ENCODE measurements at places on chromosomes 13 and 19.

DNA sequence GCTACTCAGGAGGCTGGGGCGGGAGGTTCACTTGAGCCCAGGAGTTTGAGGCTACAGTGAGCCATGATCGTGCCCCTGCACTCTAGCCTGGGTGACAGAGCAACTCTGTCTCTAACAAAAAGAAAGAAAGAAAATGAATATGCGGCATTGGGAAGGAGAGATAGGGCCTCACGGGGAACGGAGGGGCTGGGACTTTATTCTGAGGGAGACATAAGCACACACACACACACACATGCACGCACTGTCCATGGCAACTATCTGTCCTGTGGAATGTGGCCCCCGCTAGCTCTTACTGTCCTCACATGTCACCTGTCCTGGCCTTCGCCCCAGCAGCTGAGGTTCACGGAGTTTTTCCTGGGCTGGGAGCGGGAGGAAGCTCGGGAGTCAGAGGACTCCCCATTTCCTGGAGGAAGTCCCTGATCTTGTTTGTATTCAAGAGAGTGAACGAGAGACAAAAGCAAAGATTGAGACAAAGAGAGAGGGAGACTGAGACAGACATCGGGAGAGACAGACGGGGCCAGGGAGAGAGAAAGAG is 654 bp downstream of the STAP2 start:
- DNase-seq, result no peak

GRCh38 chr13:51584731-51585672 is 740 bp downstream of the WDFY2 start:
- peak; percentile 45 for DNase-seq

DNA sequence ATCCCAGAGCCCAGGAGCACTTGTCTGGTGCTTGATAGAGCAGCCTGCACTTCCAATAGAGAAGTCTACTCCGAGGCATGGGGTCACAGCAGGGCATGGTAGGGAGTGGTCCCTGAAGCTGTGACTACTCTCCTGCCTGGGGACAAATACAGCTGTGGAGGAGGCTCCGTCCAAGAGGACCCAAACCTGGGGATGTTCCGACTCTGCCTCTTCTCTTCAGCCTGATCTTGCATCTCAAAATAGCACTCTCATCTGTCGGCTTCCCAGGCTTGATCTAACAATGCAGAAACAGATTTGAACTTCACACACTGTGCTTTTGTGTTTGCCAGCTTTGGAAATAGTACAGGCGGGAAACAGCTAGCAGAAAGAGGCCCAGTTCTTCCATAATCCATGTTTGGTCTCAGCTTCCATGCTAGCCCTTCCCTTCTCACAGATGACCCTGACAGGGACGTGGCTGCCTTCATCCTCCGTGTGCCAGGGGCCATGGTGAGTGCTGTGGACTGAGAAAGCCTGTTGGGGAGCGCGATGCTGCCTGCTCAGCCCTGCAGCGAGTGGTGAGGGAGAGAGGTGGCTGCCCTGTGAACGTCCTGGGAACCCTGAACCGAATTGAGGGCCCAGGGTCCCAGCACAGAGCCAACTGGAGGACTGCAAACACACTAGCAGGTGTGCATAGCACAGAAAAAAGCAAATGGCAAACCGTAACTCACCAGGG is 150.3 kb upstream of the GPR12 start:
- no peak for DNase-seq

GRCh38 chr13:49533591-49534269 is 38.0 kb downstream of the PHF11 start:
- no peak for DNase-seq

GRCh38 chr19:1503089-1503924 is 9.5 kb downstream of the ADAMTSL5 start:
- DNase-seq, result peak; percentile 56

- DNase-seq, result no peak
Measured at GRCh38 chr19:1648459-1648849, 4.0 kb downstream of the TCF3 start.

GRCh38 chr13:39760521-39760920 is 105.1 kb downstream of the COG6 start:
- no peak for DNase-seq

DNA sequence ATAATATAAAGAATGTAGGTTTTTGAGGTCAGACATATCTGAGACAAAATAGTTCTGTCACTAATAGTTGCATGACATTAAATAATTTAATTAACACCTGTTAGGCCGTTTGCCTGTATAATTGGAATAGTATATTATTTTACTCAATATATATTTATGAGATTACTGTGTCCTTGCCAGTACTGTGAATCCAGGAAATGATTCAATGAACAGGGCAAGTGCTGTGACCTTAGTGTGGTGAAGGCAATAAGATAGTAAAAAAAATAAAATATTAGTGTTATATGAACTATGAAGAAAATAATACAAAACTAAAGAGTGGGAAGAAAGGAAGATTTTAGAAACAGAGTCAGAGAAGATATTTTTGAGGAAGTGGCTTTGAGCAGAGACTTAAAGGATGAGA is 403.7 kb downstream of the PCDH9 start:
- no peak for DNase-seq

DNA sequence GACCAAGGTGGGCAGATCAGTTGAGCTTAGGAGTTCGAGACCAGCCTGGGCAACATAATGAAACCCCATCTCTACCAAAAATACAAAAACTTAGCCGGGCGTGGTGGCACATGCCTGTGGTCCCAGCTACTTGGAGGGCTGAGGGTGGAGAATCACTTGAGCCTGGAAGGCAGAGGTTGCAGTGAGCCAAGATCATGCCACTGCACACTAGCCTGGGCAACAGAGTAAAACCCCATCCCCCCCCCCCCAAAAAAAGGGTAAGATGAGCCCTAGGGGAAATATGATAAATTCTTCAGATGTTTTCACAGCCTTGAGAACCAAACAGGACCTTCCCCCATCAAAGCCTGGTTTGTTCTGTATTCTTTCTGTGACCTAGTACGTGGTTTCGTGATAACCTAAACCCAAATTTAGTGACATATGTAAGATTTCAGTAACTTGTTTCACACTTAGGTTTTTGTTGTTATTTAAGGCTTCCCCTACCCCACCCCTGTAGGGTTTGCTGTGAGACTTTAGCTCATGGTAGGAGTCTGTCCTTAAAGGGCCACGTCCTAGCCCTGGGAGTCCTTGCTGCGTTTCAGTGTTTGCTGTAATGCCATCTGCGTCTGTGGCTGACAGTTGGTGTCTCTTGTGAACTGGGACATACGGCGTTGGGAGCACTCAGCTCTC is 49.6 kb downstream of the MYO9B start:
- peak; percentile 61 for DNase-seq

GRCh38 chr19:1294688-1295087 is 9.0 kb downstream of the EFNA2 start:
- DNase-seq, result no peak

DNA sequence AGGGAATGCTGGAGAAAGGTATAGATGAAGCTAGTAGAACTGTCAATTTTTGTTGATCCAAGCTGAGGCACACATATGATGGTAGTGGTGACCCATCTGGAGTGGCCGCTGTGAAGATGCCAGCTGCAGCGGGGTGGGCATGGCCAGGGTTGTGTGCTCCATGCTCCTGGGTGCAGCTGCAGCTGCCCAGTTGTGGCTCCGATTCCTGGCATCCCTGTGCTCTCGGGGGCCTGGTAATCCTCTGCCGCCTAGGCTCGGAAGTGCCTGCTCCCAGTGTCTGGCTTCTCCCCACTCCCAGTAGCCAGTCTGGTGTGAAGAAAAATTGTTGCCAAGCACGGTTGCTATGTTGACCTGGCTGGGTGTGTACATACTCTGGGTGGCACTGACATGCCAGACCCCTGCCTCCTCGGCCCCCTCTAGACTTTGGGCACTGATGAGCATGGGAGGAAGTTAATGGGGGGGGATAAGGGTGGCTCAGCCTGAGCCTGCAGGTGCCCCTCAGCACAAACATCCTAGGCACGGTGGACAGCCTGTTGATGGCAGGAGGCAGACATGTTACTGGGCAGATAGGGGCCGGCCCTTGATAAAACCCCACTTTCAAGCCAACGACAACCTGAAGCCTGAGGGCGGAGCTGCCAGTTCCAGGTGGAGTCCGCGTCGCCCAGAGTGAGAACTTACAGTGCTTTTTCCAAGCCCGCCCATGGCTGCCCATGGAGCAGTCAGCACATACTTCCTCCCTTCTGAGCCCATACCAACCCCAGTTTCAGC is 1400.7 kb downstream of the PCDH9 start:
- DNase-seq, result no peak

- no peak for DNase-seq
Measured at GRCh38 chr19:13117176-13117771, 734 bp upstream of the TRMT1 start.

DNA sequence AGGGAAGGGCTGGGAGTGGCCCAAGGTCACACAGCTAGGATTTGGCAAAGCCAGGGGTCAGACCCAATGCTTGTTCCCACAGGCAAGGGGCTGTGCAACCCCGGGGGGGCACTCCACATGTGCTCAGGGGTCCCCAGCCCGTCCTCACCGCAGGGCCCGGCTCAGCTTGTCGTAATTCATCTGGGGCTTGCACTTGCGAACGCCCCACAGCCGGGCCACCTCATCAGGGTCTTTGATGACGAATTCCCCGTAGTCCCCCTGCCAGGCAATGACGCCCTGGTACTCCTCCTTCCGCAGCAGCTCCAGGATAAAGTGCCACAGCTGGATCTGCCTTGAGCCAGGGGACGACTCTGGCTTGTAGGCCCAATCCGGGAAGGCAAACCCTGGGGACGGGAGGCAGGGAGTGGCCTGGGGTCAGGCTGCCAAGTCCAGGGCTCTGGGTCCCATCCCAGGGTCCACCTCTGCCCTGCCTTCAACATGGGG is 4.7 kb downstream of the ERF start:
- no peak for DNase-seq

- DNase-seq, result no peak
Measured at GRCh38 chr13:40528881-40529280, 137.6 kb downstream of the FOXO1 start.

GRCh38 chr13:51370116-51370515 is 30.6 kb downstream of the SERPINE3 start:
- no peak for DNase-seq

GRCh38 chr13:41048640-41049039 is 12.7 kb upstream of the WBP4 start:
- no peak for DNase-seq

DNA sequence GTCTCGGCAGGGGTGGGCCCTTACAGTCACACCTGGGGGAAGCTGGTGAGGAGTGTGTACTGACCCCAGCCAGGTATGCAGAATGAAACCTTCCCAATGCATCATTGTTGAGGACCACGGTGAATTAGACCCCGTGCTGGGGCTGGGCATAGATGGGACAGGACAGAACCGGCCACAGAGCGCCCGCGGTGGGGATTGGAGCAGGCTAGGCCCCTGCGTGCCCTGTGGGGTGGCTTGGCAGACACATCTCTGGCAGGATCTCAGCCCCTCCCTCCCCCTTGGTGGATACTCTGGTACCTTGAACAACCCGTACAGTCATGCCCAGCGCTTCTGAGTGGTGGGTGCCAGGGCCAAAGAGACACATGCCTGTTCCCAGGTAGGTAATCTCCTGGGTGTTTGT is 200.6 kb downstream of the TEX29 start:
- no peak for DNase-seq

- peak; percentile 55 for DNase-seq
Measured at GRCh38 chr13:30463787-30464495, 1.8 kb downstream of the HMGB1 start.

DNA sequence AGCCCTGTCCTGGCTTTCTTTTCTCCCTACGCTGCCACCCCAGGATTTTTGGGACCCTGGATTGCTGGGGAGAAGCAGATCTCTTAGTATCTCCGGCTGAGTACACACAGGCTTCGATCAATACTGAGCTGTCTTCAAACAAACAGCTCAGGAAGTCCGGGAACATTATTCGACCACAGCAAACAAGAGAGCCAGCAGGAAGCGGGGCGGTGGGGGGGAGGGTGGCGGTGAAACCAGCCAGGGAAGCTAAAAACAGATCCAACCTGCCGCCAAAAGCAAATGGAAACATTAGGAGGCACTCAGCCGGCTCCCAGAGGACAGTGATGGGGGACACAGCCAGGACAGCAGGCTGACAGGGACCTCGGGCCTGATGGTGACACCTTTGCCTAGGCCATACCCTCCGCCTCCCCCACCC is 12.2 kb upstream of the BCAM start:
- DNase-seq, result no peak

DNA sequence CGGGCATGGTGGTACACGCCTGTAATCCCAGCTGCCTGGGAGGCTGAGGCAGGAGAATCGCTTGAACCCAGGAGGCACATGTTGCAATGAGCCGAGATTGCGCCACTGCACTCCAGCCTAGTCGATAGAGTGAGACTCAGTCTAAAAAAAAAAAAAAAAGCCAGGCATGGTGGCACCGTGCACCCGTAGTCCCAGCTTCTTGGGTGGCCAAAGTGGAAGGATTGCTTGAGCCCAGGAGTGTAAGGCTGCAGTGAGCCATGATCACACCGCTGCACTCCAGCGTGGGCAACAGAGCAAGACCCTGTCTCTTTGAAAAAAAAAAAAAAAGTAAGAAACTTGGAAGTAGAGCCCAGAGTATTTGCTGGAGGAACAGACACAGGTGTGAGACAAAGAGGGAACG is 27.7 kb downstream of the CCDC8 start:
- DNase-seq, result no peak

DNA sequence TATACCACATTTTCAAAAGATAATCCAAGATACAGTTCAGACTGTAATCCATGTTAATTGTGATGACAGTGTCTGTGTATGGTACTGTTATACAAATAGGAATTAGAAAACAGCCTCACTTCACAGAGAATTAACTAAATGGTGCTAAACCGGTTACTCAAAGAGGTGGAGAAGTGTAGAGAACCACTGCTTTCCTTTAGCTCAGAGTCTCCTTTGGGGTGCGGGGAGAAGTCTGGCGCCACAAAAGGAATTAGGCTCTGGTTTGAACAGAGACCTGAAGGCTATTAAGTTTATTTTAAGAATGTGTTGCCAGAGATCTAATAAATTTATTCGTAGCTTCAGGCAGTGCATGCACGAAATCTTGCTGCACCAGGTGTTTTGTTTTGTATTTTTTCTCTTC is 65.8 kb downstream of the FREM2 start:
- DNase-seq, result no peak

DNA sequence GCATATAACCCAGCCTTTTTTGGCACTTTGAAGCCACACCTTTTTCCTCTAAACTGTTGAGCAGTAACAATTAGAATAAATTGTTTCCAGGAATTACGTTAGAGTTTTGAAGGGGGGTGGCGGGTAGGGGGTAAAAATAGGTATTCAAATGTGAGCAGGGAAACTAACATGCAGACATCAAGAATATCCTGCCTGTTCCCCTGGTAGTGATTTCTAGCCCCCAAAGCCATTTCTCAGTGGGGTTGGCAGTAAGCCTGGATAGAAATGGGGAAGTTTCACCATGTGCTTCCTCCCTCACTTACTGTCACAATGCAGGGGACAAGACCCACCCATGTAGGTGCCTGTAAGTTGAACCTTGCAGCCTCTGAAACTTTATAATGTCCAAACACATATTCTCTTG is 3.8 kb downstream of the DOCK9 start:
- DNase-seq, result no peak

DNA sequence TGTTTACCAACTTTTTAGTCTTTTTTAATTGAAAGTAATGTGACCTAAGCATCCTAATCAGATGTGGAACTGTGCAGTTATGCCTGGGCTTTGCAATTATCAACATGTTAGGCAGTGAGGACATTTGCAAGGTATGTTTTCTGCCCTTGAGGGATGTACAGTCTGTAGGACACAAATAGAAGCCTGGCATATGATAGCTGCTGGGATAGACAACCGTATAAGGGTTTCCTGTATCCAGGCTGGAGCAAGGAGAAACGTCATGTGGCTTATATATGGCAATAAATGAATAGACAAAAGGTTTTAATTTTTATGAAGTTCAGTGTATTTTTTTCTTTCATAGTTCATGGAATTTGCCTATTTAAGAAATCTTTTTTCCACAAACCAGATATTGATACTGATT is 2.0 kb upstream of the VPS36 start:
- no peak for DNase-seq

GRCh38 chr19:49863254-49863934 is 4.0 kb downstream of the PNKP start:
- DNase-seq, result no peak
